Aorta (tissue), 5 donors: ENCODE measurements at places on chromosomes 13 and 19. TPM values are rescaled to one million over a fixed set of nuclear protein-coding genes. Genes with fewer than 3 reads are reported as not detected.

- H3K27me3 ChIP-seq = no peaks in the 10 kb centered on the region
- no peak overlapping the region for H3K4me3 ChIP-seq
- no peak overlapping the region for H3K27ac ChIP-seq
- no peaks in the 10 kb centered on the region for H3K4me1 ChIP-seq
Measured at GRCh38 chr13:93963266-93964145, 516.0 kb downstream of the DCT start.

GRCh38 chr13:28641600-28641926 lies 17.4 kb upstream of the POMP start:
- no peaks in the 10 kb centered on the region for H3K36me3 ChIP-seq
- H3K4me3 ChIP-seq = no peak overlapping the region
- H3K4me1 ChIP-seq = no peaks in the 10 kb centered on the region
- no peak overlapping the region for H3K27ac ChIP-seq

Gene CYP4F8
- not detected for polyA plus RNA-seq

Gene ZNF93
- polyA plus RNA-seq = 0.50 TPM
